ENCODE measurements at places on chromosomes 5 and 9. TPM values are rescaled to one million over a fixed set of nuclear protein-coding genes. Genes with fewer than 3 reads are reported as not detected.

The C5orf15 gene
- total RNA-seq: 39.0 TPM

The NKD2 gene
- total RNA-seq: 7.6 TPM

The IFNE gene
- total RNA-seq: 0.23 TPM

The RETREG1 gene
- total RNA-seq: 63.7 TPM

The MLANA gene
- not detected for total RNA-seq

The IL13 gene
- not detected for total RNA-seq

The RABGAP1 gene
- 55.6 TPM for total RNA-seq

The RPP25L gene
- 28.7 TPM for total RNA-seq

The TNC gene
- 29.4 TPM for total RNA-seq

The IL5 gene
- not detected for total RNA-seq

The CAPSL gene
- total RNA-seq: not detected

The PCDHGB2 gene
- 5.1 TPM for total RNA-seq

The LMNB1 gene
- 9.4 TPM for total RNA-seq

The JAKMIP2 gene
- total RNA-seq: 1.8 TPM

The FBN2 gene
- 3.5 TPM for total RNA-seq

The FUT7 gene
- total RNA-seq: 0.26 TPM

The MELK gene
- 2.0 TPM for total RNA-seq

The ACER2 gene
- 3.4 TPM for total RNA-seq

The AIF1L gene
- 7.0 TPM for total RNA-seq

The PTBP3 gene
- total RNA-seq: 65.2 TPM

The PCDHB12 gene
- total RNA-seq: 3.5 TPM

The GARIN3 gene
- total RNA-seq: not detected

The CLIC3 gene
- total RNA-seq: 2.2 TPM

The SOX30 gene
- total RNA-seq: 0.09 TPM

The GRM6 gene
- not detected for total RNA-seq

The CDK7 gene
- total RNA-seq: 21.1 TPM

The PCDHB2 gene
- 3.6 TPM for total RNA-seq

The CCL27 gene
- not detected for total RNA-seq

The CAMK2A gene
- 5.0 TPM for total RNA-seq

The TMEM8B gene
- total RNA-seq: 36.2 TPM

The SPINK7 gene
- total RNA-seq: not detected

The NDUFA8 gene
- 68.0 TPM for total RNA-seq

The CDH9 gene
- not detected for total RNA-seq

The SEMA5A gene
- total RNA-seq: 29.3 TPM

The CCDC183 gene
- total RNA-seq: 2.3 TPM

The LCN6 gene
- 12.8 TPM for total RNA-seq

The LTC4S gene
- total RNA-seq: 26.0 TPM

The PDE4D gene
- total RNA-seq: 46.9 TPM

The C1QTNF3 gene
- total RNA-seq: 7.0 TPM

The IL33 gene
- total RNA-seq: 17.7 TPM

The SAXO1 gene
- total RNA-seq: 0.03 TPM

The EGFLAM gene
- 4.3 TPM for total RNA-seq

The C5orf52 gene
- total RNA-seq: not detected

The SAP30L gene
- 54.7 TPM for total RNA-seq

The MEIKIN gene
- total RNA-seq: not detected

The FSTL4 gene
- 0.58 TPM for total RNA-seq

The CD180 gene
- total RNA-seq: 1.6 TPM

The HTR1A gene
- not detected for total RNA-seq

The CSF1R gene
- 91.9 TPM for total RNA-seq

The CARD19 gene
- total RNA-seq: 45.2 TPM

The IFNA13 gene
- total RNA-seq: not detected

The SPAG8 gene
- total RNA-seq: 4.6 TPM

The ZNF658 gene
- total RNA-seq: 4.5 TPM

The SYNPO gene
- total RNA-seq: 123 TPM
